ENCODE measurements at places on chromosomes 4 and X. TPM values are rescaled to one million over a fixed set of nuclear protein-coding genes. Genes with fewer than 3 reads are reported as not detected.
A peak's percentile ranks its signal among the peaks of the same experiment; 100 is the strongest.

COL4A5 gene
- total RNA-seq: 2.7 TPM

PFKFB1 gene
- total RNA-seq: 0.25 TPM

FGF13 gene
- 2.1 TPM for total RNA-seq

FREM3 gene
- 0.05 TPM for total RNA-seq

CBLL2 gene
- not detected for total RNA-seq

GRCh38 chr4:188657365-188657764 is 518.1 kb downstream of the TRIML1 start:
- H3K36me3 ChIP-seq: no peaks in the 10 kb centered on the region
- no peak overlapping the region for H3K4me3 ChIP-seq
- no peaks in the 10 kb centered on the region for H3K4me1 ChIP-seq
- DNase-seq: no peak

DNA sequence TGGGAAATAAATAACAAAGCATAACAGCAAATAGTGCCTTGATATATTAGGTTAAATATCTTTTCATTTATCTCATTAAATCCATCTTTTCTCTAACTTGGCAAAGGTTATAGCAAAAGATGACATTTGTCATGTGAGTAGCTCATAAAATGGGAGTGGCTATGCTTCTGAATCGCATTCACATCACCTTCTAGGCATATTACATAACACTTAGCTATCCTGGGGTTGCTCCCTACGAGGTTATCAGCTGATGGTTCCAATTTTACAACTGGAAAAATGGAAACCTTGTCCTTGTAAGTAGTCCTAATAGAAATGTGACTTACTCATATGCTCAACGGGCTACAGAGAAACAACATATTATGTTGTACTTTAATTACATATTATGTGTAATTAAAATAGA is 10.3 kb upstream of the CASP6 start:
- H3K27me3 ChIP-seq: no peaks in the 10 kb centered on the region
- H3K4me3 ChIP-seq: no peak overlapping the region
- no peaks in the 10 kb centered on the region for H3K36me3 ChIP-seq
- no peak overlapping the region for H3K27ac ChIP-seq

DNA sequence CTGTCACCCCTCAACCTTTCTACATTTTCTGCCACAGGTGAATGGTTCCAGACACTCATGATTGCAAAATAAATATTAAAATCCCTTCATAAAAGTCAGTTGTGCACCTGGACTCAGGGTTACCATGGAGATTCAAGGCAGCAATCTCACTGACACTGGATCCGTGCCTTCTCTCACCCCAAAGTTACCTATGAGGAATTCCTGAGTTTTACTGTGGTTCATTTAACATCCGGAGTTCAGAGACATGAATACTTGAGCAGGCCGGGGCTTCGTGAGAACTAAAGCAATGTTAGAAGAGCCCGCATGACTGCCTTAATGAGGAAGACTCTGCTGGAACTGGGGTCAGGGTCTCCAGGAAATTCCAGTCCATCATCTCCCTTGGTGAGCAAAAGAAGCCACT is 12.5 kb upstream of the CLNK start:
- no peak overlapping the region for H3K27ac ChIP-seq
- H3K36me3 ChIP-seq: no peaks in the 10 kb centered on the region
- H3K27me3 ChIP-seq: no peaks in the 10 kb centered on the region
- no peak overlapping the region for H3K4me3 ChIP-seq
- no peaks in the 10 kb centered on the region for H3K4me1 ChIP-seq

DNA sequence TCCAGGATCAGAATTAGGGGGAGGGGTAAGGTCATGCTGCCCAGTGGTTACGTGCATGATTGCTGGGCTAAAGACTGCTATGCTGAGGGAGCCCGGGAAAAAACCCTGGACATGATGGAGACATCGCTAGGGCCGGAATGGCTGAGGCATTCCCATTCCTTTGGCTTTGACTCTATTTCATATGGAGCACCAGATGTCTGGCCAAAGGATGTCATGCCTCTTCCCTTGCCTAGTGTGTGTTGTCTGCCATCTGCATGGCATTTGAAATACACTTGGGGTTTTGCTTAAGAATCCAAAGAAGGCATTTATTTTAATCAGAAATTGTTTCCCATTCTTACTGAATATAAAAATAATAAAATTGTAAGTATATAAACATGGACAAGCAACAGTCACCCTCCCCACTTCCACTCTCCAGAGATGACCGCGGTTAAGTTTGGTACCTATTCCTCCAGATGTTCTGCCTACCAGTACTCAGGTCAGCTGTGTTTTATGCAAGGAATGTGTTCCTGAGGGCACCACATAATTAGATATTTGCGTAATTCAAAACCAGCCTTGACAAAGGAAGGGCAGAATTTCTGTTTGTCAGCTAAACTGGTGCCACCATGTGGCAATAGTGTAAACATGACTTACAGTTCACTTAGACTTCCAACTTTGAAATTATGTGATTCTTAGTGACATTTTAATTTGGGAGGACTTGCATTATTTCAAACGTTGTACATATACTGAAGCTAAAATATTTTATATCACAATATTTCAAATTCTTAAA is 105.9 kb downstream of the CT47B1 start:
- no peak for DNase-seq
- no peaks in the 10 kb centered on the region for H3K4me1 ChIP-seq
- no peaks in the 10 kb centered on the region for H3K36me3 ChIP-seq
- no peaks in the 10 kb centered on the region for H3K27me3 ChIP-seq
- H3K27ac ChIP-seq: no peak overlapping the region

DNA sequence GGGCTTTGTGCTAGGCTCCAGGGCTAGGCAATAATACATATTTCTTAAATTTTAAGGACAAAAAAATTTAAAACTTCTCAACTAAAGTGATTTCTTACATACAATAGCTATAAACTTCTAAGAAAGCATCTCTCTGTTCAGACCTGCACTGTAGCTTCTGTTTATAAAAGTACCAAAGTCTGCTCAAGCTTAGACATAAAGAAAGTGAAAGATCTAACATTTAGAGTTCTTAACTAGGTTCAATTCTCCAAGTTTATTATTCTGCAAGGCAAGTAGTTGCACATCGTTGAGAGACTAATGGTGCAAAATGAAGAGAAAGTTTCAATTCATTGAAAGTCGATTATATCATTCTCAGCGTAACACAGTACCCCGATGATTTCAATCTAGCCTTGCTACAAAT is 857.4 kb upstream of the HTR2C start:
- H3K4me3 ChIP-seq: no peak overlapping the region
- no peak for DNase-seq
- H3K27ac ChIP-seq: no peak overlapping the region
- H3K36me3 ChIP-seq: no peaks in the 10 kb centered on the region
- no peaks in the 10 kb centered on the region for H3K27me3 ChIP-seq

DNA sequence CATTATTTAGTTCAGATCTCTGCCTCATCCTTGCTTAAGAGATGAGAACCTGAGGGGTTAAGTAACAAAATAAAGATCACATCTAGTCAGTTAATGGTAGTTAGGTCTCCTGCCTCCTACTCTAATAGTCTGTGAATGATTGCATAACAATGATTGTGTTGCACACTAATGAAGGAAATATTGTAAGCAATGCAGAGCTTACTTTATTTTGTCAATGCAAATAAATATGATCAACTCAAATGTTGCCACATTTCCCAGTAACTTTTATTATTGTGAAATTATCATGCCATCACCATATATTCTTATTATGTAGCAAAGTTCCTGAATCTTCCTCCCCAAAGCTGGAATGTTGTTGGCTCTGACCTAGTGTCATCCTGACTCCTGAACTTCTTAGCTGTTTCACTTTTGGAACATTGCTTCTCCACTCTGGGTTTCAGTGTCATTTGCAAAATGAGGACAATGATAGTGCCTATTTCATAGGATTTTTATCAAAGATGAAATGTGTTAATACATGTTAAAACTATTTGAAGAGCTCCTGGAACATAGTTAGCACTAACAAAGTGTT is 17.0 kb upstream of the GABRA4 start:
- peaks cover 3% of the 10 kb centered on the region for H3K4me1 ChIP-seq
- H3K27me3 ChIP-seq: no peaks in the 10 kb centered on the region
- H3K4me3 ChIP-seq: no peak overlapping the region
- no peak for DNase-seq
- H3K27ac ChIP-seq: no peak overlapping the region

DNA sequence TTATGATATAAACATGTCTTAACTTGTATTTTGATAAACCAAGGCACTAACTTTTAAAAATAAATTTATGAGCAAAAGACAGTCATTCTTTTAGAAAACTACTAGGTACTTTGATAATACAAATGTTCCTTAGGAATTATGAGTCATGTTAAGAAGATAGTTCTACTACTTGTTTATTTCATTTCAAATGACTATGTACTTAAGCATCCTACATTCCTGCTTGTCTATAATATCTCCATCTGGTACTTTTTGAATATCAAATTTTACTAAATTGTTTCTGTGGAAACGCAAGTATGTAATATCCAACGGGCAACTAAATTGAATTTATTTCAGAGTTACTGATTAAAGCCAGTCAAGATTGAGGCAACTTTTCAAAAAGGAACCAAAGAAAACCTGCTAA is 61.8 kb downstream of the CAMK2D start:
- no peaks in the 10 kb centered on the region for H3K27me3 ChIP-seq
- H3K4me1 ChIP-seq: peaks cover under 1% of the 10 kb centered on the region
- H3K4me3 ChIP-seq: no peak overlapping the region
- no peaks in the 10 kb centered on the region for H3K36me3 ChIP-seq

GRCh38 chrX:49291615-49292337 is 11.7 kb upstream of the GAGE10 start:
- H3K4me1 ChIP-seq: no peaks in the 10 kb centered on the region
- H3K4me3 ChIP-seq: no peak overlapping the region
- no peaks in the 10 kb centered on the region for H3K36me3 ChIP-seq
- no peaks in the 10 kb centered on the region for H3K27me3 ChIP-seq
- DNase-seq: peak; percentile 67

DNA sequence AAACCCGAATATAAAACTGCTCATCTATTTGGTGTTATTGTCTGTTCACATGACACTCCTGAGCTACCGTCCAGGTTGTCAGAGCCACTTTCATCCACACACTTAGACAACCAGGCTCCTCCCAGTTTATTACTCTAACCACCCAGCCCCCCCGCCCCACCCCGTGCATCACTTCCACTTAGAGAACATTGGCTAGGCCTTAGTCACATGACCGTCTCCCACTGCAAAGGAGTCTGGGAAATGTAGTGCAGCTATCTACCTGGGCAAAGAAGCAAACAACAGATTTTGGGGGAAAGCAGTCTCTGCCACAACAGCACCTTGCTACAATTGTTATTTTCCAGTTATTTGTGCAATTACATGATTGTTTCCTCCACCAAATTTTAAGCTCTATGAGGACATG is 57.6 kb upstream of the RBPJ start:
- DNase-seq: peak; percentile 29
- H3K4me1 ChIP-seq: no peaks in the 10 kb centered on the region
- H3K36me3 ChIP-seq: no peaks in the 10 kb centered on the region
- H3K27me3 ChIP-seq: no peaks in the 10 kb centered on the region

GRCh38 chr4:19776021-19776459 is 475.7 kb upstream of the SLIT2 start:
- H3K4me1 ChIP-seq: no peaks in the 10 kb centered on the region
- H3K27ac ChIP-seq: no peak overlapping the region
- no peaks in the 10 kb centered on the region for H3K36me3 ChIP-seq
- DNase-seq: no peak
- H3K27me3 ChIP-seq: no peaks in the 10 kb centered on the region

DNA sequence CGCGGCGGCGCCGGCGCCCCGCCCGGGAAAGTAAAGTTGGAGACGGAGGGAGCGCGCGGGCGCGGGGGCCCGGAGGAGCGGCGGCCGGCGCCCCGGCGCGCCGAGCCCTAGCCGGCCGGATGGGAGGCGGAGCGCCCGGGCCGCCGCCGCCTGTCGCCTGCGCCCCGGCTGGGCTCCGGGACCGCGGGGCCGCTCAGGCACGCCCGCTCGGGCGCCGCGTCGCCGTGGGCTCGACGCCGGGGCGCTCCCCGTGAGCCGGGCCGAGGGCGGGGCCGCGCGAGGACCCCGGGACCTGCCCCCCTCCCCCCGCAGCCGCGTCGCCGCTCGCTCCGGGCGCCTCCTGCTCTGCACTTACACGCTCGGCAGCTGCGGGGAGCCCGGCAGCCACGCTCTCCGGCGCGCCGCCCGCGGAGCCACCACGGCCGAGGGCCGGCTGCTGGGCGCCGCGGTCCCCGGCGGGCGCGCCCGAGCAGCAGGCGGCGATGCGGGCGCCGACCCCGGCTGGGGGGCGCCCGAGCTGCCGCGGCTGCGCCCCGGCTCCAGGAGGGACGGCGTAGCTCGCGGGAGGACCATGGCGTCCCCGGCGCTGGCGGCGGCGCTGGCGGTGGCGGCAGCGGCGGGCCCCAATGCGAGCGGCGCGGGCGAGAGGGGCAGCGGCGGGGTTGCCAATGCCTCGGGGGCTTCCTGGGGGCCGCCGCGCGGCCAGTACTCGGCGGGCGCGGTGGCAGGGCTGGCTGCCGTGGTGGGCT is at the start of gene ADRA2C:
TSS of gene ADRA2C (plus strand) at position 350 of the 749 bp plus-strand sequence. CDS start at position 572, 222 bp downstream.
- no peak for DNase-seq
- peaks cover 25% of the 10 kb centered on the region for H3K27me3 ChIP-seq
- H3K4me3 ChIP-seq: no peak within 1 kb of the TSS
- no peaks in the 10 kb centered on the region for H3K4me1 ChIP-seq

- no peak for DNase-seq
- no peaks in the 10 kb centered on the region for H3K4me1 ChIP-seq
- no peak overlapping the region for H3K4me3 ChIP-seq
Measured at GRCh38 chr4:8331575-8331955, 62.0 kb downstream of the HTRA3 start.

GRCh38 chr4:1623821-1624518 is 60.1 kb downstream of the FAM53A start:
- H3K27me3 ChIP-seq: no peaks in the 10 kb centered on the region
- no peak overlapping the region for H3K4me3 ChIP-seq
- no peaks in the 10 kb centered on the region for H3K36me3 ChIP-seq

- no peak for DNase-seq
- no peak overlapping the region for H3K27ac ChIP-seq
- no peaks in the 10 kb centered on the region for H3K36me3 ChIP-seq
- no peaks in the 10 kb centered on the region for H3K4me1 ChIP-seq
Measured at GRCh38 chrX:128599632-128600031, 547.4 kb upstream of the ACTRT1 start.

DNA sequence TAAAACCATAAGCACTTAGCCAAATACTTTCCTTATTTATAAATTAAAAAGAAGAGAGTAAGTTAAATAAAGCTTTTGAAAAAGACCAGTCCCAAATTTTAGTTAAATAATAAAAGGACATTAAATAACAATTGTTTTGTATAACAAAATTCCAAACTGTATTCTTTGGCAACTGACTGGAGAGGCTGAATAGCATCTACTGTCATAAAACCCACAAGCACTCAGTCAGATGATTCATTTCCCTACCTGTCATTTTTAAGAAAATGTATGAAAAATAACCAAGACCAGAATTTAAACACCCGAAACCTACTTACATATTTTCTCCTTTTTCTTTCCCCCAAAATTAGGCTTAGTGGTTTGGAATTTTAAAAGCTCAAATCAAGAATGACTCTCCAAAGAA is 32.5 kb upstream of the SMIM10L2A start:
- H3K36me3 ChIP-seq: no peaks in the 10 kb centered on the region
- H3K4me3 ChIP-seq: no peak overlapping the region
- no peak for DNase-seq
- H3K4me1 ChIP-seq: no peaks in the 10 kb centered on the region
- H3K27ac ChIP-seq: no peak overlapping the region

Measured in colonic mucosa (tissue), 4 donors.